A673 (cell line): ENCODE measurements at places on chromosomes 12 and 14. TPM values are rescaled to one million over a fixed set of nuclear protein-coding genes. Genes with fewer than 3 reads are reported as not detected.

CYP27B1 gene
- total RNA-seq, result 4.5 and 4.7 TPM in 2 replicates

ANO4 gene
- 6.2 and 9.3 TPM in 2 replicates for total RNA-seq

KLRD1 gene
- 0.02 and 0.31 TPM in 2 replicates for total RNA-seq

AMHR2 gene
- total RNA-seq, result not detected in 2 replicates

SCFD1 gene
- 53.1 and 61.9 TPM in 2 replicates for total RNA-seq

TEX52 gene
- 0.44 TPM in 1 of 2 replicates, not detected in the other for total RNA-seq

ACAD10 gene
- total RNA-seq, result 32.9 and 38.8 TPM in 2 replicates

FGF23 gene
- not detected in 2 replicates for total RNA-seq

RDH12 gene
- total RNA-seq, result not detected in 2 replicates

- H3K27me3 ChIP-seq, result no peaks in the 10 kb centered on the region
- no peak overlapping the region for H3K27ac ChIP-seq
- no peaks in the 10 kb centered on the region for H3K36me3 ChIP-seq
Observed at GRCh38 chr14:93032421-93032936, 83.2 kb downstream of the ITPK1 start.

GRCh38 chr12:48442179-48442847 is 30.0 kb upstream of the ANP32D start:
- no peaks in the 10 kb centered on the region for H3K27me3 ChIP-seq
- H3K36me3 ChIP-seq, result no peaks in the 10 kb centered on the region
- no peak for DNase-seq
- no peak overlapping the region for H3K27ac ChIP-seq
- peaks cover 8% of the 10 kb centered on the region for H3K4me1 ChIP-seq

DNA sequence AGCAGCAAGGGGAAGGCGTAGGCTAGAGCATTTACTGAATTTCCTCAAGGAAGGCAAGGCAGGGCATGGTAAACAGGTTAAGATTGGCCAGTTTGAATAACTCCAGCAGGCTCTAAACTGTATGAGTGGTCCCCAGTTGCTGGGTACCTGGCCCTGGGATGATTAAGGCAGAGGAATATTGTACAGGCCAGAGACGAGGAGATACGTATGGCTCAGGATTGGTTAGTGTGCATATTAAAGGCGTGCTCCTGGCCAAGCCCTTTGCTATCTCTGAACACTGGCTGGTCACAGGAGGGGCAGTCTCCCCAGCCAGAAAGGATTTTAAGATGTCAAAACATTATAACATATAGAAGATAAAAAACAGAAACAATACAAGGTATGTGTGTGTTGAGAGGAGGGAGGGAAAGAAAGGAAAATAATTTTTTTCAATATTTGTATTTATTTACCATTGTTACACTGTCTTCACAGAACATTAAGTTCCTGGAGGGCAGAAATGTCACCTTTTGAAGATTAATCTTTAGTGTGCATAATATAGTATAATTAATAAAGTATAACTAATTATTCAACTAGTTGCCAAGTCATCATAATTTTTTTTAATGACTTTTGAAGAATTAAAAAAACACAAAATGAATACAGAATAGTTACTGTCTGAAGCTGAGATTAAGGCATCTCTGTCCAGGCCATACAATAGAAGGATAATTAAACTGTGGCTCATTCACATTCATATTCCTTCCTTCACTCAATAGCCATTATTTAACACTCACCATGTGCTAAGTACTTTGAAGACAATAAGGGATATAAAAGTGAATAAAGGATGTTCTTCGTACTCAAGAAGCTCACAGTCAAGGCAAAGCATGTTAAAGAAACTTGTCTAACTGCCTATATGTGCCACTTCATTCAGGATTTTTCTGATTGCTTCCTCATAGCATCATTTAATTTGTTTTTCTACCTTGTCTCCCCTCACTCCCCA is 41.9 kb downstream of the DCP1B start:
- H3K27ac ChIP-seq, result no peak overlapping the region
- peaks cover 5% of the 10 kb centered on the region for H3K4me1 ChIP-seq
- no peaks in the 10 kb centered on the region for H3K36me3 ChIP-seq
- no peak for DNase-seq

- H3K4me1 ChIP-seq, result peaks cover 49% of the 10 kb centered on the region
- no peak for DNase-seq
- H3K4me3 ChIP-seq, result no peak overlapping the region
- H3K27me3 ChIP-seq, result no peaks in the 10 kb centered on the region
- H3K36me3 ChIP-seq, result no peaks in the 10 kb centered on the region
Observed at GRCh38 chr12:65592416-65592815, 231.9 kb upstream of the HMGA2 start.

DNA sequence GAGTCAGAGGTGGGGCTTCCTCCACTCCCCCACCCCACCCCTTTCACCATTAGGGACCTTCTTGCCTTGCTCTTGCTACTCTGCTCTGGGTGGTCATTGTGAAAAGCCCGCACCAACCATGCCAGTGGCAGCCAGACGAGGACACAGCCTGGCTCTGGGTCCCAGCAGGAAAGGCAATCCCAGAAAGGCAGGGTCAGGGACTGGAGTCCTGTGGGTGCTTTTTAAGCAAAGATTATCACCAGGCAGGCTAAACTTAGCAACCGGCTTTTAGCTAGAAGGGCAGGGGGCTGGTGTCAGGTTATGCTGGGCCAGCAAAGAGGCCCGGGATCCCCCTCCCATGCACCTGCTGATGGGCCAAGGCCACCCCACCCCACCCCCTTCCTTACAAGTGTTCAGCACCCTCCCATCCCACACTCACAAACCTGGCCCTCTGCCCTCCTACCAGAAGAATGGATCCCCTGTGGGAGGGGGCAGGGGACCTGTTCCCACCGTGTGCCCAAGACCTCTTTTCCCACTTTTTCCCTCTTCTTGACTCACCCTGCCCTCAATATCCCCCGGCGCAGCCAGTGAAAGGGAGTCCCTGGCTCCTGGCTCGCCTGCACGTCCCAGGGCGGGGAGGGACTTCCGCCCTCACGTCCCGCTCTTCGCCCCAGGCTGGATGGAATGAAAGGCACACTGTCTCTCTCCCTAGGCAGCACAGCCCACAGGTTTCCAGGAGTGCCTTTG is 1.2 kb upstream of the GAPDH start:
- peak overlapping the region; percentile 84 for H3K4me3 ChIP-seq
- peak overlapping the region; percentile 96 for H3K27ac ChIP-seq
- DNase-seq, result peak; percentile 88
- peaks cover 74% of the 10 kb centered on the region for H3K36me3 ChIP-seq

DNA sequence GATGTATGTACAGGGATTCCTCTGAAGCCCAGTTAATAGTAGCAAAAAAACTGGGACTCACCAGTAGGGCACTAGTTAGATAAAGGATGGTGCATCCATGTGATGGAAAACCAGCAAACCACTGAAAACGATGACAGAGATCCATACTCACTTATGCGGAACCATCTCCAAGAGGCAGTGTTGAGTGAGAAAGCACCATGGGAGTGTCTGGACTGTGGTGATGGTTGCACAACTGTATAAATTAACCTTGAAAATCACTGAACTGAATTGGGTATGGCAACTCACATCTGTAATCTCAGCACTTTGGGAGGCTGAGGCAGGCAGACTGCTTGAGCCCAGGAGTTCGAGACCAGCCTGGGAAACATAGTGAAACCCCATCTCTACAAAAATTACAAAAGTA is 53.6 kb upstream of the ZFP36L1 start:
- no peak overlapping the region for H3K4me3 ChIP-seq
- no peaks in the 10 kb centered on the region for H3K27me3 ChIP-seq
- DNase-seq, result peak; percentile 9
- no peaks in the 10 kb centered on the region for H3K4me1 ChIP-seq
- H3K27ac ChIP-seq, result no peak overlapping the region

GRCh38 chr14:103086771-103087342 is 2.8 kb downstream of the LBHD2 start:
- H3K36me3 ChIP-seq, result no peaks in the 10 kb centered on the region
- peaks cover 3% of the 10 kb centered on the region for H3K4me1 ChIP-seq
- H3K27me3 ChIP-seq, result no peaks in the 10 kb centered on the region
- no peak for DNase-seq
- no peak overlapping the region for H3K4me3 ChIP-seq
- H3K27ac ChIP-seq, result no peak overlapping the region

- H3K4me1 ChIP-seq, result peaks cover 35% of the 10 kb centered on the region
- H3K4me3 ChIP-seq, result no peak overlapping the region
- H3K27ac ChIP-seq, result no peak overlapping the region
- H3K36me3 ChIP-seq, result no peaks in the 10 kb centered on the region
- DNase-seq, result no peak
Observed at GRCh38 chr12:76543813-76544347, 15.7 kb downstream of the OSBPL8 start.

GRCh38 chr14:94098326-94098992 is 12.1 kb upstream of the IFI27 start:
- H3K36me3 ChIP-seq, result no peaks in the 10 kb centered on the region
- peak overlapping the region; percentile 50 for H3K27ac ChIP-seq
- DNase-seq, result peak; percentile 13
- no peak overlapping the region for H3K4me3 ChIP-seq
- H3K27me3 ChIP-seq, result no peaks in the 10 kb centered on the region

DNA sequence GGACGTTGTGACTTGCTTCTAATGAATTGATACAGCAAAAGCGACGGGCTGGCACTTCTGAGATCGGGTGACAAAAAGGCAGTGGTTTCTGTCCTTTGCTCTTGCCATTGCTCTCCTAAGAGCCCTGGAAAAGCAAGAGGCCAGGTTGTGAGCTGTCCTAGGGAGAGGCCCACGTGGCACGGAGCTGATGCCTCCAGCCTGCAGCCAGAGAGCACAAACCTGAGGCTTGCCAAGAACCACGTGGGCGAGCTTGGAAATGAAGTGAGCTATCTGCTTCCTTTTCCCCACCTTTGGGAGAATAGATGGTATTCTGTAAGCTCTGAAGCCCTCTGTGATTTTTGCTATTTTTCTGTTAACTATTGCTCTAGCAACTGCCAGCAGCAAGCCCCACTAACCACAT is 26.4 kb upstream of the NOS1 start:
- H3K4me3 ChIP-seq, result no peak overlapping the region
- H3K27me3 ChIP-seq, result no peaks in the 10 kb centered on the region
- DNase-seq, result no peak
- H3K27ac ChIP-seq, result no peak overlapping the region

DNA sequence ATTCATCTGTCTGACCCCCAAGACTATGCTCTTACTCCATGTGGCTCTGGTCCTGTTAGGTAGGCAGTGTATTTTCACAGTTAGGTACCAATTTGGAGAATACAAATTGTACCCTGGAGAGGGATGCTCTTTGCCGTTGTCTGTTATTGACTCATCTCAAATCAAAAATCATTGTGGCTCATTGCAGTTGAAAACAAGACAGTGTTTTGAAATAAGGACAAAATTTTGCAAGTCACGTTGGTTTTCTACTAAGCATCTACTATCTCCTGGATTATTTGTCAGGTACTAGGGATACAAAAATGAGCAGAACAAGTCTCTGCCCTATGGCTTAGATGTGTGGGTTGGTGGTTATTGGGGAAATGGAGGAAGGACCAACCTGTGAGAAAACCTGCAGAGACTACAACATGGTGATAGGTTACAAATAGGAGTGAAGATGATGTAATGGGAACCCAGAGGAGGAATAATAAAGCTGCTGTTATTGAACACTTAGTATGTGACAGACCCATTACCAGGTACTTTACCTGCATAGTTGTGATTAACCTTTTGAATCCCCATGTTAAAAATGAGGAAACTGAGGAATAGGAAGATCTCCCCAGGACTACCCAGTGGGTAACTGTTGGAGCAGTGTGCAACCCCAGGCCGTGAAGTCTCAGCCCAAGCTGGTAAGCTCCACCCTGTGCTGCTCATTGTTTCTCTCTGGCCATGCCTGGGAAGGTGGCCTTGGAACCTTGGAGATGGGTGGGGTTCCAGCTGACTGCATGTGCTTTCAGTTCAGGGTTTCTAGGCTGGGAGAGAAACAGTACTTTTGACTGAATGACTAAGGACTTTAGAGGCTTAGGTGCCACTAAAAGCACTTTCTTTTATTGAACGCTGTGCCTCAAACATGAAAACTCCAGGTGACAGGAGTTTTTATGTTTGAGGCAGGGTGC is 72.9 kb upstream of the SRSF5 start:
- H3K36me3 ChIP-seq, result no peaks in the 10 kb centered on the region
- DNase-seq, result no peak
- peak overlapping the region; percentile 25 for H3K27ac ChIP-seq
- H3K4me3 ChIP-seq, result no peak overlapping the region

DNA sequence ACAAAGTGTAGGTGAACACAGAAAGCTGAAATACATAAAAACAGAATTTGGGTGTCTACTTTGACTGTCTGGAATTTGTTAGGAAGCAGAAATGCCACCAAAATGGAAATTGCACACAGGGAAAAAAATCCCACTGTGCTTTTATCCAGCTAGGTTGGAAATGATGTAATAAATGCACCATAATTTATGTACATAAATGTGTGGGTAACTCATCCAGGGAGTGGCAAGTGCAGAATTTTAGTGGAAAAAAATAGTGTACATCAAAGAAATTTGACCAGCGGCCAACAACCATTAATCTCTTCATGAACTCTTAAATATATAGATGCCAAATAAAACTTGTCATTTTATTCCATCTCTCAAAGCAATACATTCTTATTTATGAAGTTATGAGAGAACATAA is 105.6 kb downstream of the LLPH start:
- H3K36me3 ChIP-seq, result no peaks in the 10 kb centered on the region
- H3K27me3 ChIP-seq, result no peaks in the 10 kb centered on the region
- H3K4me1 ChIP-seq, result peaks cover 13% of the 10 kb centered on the region

GRCh38 chr12:80763874-80764273 is 47.2 kb downstream of the MYF5 start:
- no peak overlapping the region for H3K4me3 ChIP-seq
- H3K27ac ChIP-seq, result no peak overlapping the region
- H3K27me3 ChIP-seq, result no peaks in the 10 kb centered on the region
- peaks cover 7% of the 10 kb centered on the region for H3K4me1 ChIP-seq

- no peak overlapping the region for H3K4me3 ChIP-seq
- H3K27me3 ChIP-seq, result no peaks in the 10 kb centered on the region
- H3K27ac ChIP-seq, result no peak overlapping the region
Observed at GRCh38 chr12:92675092-92675865, 27.5 kb upstream of the PLEKHG7 start.

DNA sequence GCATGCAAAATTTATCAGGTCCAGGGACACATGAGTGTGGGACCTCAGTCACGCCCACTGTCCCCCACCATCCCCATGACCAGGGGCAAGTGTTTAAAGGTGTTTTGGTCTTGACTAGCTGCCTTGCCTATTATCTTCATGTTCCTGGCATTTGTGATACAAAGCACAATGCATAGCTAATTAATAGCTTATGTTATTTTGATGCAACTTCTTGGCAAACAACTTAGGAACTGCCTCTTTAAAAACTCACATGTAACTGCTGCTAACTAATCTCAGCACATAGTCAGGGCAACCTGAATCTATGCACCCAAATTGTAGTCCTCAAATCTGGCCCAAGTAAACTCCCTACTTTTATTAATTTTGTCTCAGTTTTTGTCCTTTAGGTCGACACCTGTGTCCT is 7.4 kb upstream of the OR6J1 start:
- H3K36me3 ChIP-seq, result no peaks in the 10 kb centered on the region
- H3K27ac ChIP-seq, result no peak overlapping the region
- DNase-seq, result no peak
- no peak overlapping the region for H3K4me3 ChIP-seq
- H3K4me1 ChIP-seq, result peaks cover 6% of the 10 kb centered on the region
